ENCODE measurements at places on chromosomes 2 and 18.

DNA sequence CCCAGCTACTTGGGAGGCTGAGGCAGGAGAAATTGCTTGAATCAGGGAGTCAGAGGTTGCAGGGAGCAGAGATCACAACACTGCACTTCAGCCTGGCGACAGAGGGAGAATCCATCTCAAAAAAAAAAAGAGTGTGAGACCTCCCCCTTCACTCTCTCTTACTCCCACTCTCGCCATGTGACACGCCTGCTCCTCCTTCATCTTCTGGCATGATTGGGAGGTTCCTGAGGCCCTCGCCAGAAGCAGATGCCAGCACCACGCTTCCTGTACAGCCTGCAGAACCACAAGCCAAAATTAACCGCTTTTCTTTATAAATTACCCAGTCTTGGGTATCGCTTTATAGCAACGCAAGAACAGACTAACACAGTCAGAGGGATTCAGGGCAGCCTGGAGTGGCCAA lies 66.3 kb upstream of the CREB1 start:
- DNase-seq = no peak

DNA sequence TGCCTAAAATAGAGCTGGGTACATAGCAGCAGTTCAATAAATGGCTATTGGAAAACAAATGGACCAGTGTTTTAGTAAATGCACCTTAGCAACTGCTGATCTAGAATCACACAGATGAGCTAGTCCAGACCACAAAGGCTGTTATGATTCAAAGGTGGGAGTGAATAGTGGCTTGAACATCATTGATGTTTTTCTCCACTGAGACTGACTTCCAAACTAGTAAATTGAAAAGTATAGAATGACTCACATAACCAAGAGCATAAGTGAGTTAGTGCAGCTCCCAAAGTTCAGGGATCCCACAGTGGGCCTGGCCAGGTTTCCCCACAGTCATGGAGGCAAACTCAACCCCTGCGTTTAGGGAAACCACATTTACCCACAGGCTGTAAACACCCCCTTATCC lies 106.7 kb upstream of the YPEL5 start:
- no peak for DNase-seq

DNA sequence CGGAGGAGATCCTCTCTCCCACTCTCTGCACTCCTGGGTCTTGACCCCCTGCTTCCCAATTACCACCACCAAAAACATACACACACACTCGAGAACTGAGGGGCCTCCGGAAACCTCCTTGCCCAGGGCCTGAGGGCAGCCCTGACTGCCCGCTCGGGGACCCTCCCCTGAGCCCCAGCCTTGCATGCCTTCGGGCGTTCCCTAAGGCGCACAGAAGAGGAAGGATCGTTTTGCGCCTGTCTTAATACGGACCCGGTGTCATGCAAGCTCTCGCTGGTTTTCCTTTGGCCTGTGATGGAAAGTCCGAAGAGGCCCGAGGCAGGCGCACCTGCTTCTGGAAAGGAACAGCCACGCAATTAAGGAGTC lies 19.8 kb downstream of the POU3F3 start:
- no peak for DNase-seq

DNA sequence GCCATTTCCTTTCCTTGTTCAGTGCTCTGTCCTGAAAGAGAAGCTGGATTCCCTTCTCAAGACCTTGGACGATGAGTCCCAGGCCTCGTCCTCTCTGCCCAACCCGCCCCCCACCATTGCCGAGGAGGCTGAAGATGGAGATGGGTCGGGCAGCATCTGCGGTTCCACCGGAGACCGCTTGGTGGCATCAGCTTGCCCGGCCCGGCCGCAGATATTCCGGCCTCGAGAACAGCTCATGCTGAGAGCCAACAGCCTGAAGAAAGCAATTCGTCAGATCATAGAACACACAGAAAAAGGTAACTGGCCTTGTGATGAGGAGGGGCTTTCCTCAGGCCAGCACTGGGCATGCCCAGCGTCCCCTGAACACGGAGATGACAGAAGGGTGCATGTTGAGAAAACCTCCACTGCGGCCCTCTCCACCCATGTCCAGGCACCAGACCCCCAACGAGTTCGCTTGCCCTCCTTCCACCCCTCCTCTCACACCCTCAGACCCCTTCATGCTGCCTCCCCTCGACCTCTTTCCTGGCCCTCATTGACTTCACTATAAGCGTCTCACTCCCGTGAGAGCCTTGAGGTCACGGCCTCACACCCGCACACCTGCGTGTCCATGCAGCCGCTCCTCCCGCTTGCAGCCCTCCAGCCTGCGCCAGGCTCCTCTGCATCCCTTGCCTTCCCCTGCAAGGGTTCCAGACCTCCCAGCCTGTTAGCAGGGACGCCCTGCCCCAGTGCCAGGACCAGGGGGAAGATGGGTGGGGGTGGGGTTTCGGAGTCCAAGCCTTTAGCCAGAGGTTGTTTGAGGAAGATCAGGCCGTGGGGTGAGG lies 95.0 kb downstream of the DGKD start:
- DNase-seq = no peak

GRCh38 chr2:219104107-219105035 lies 43.6 kb upstream of the IHH start:
- DNase-seq = no peak
